Activated naive CD4-positive, alpha-beta T cell treated with anti-CD3 and anti-CD28 coated beads for 36 hours (primary cell): ENCODE measurements at places on chromosomes 16 and 17. TPM values are rescaled to one million over a fixed set of nuclear protein-coding genes. Genes with fewer than 3 reads are reported as not detected.

- no peak overlapping the region for H3K4me3 ChIP-seq
- H3K4me1 ChIP-seq = peaks cover 10% of the 10 kb centered on the region
- H3K36me3 ChIP-seq = no peaks in the 10 kb centered on the region
- no peak for DNase-seq
- H3K27me3 ChIP-seq = no peaks in the 10 kb centered on the region
Measured at GRCh38 chr16:80718480-80719220, 85.7 kb downstream of the CDYL2 start.

- peaks cover 10% of the 10 kb centered on the region for H3K4me1 ChIP-seq
- peaks cover 8% of the 10 kb centered on the region for H3K36me3 ChIP-seq
- H3K4me3 ChIP-seq = no peak overlapping the region
- no peaks in the 10 kb centered on the region for H3K27me3 ChIP-seq
- DNase-seq = no peak
- H3K27ac ChIP-seq = no peak overlapping the region
Measured at GRCh38 chr16:31085411-31085810, 3.3 kb downstream of the PRSS53 start.

GRCh38 chr17:27566671-27567562 lies 64.1 kb upstream of the LGALS9 start:
- peaks cover 61% of the 10 kb centered on the region for H3K4me1 ChIP-seq
- H3K36me3 ChIP-seq = peaks cover 24% of the 10 kb centered on the region
- DNase-seq = no peak
- no peaks in the 10 kb centered on the region for H3K27me3 ChIP-seq

- H3K4me1 ChIP-seq = no peaks in the 10 kb centered on the region
- H3K27ac ChIP-seq = no peak overlapping the region
- no peaks in the 10 kb centered on the region for H3K27me3 ChIP-seq
- H3K4me3 ChIP-seq = no peak overlapping the region
- H3K36me3 ChIP-seq = no peaks in the 10 kb centered on the region
Measured at GRCh38 chr16:50485232-50485631, 63.0 kb upstream of the NKD1 start.

GRCh38 chr17:30514895-30515596 lies 37.8 kb downstream of the GOSR1 start:
- no peak overlapping the region for H3K27ac ChIP-seq
- peaks cover 14% of the 10 kb centered on the region for H3K36me3 ChIP-seq
- H3K27me3 ChIP-seq = no peaks in the 10 kb centered on the region
- no peak for DNase-seq
- peaks cover 16% of the 10 kb centered on the region for H3K4me1 ChIP-seq
- no peak overlapping the region for H3K4me3 ChIP-seq

- H3K4me3 ChIP-seq = no peak overlapping the region
- no peaks in the 10 kb centered on the region for H3K36me3 ChIP-seq
- no peaks in the 10 kb centered on the region for H3K27me3 ChIP-seq
- peaks cover 4% of the 10 kb centered on the region for H3K4me1 ChIP-seq
Measured at GRCh38 chr16:11994143-11995119, 17.9 kb downstream of the SNX29 start.

DNA sequence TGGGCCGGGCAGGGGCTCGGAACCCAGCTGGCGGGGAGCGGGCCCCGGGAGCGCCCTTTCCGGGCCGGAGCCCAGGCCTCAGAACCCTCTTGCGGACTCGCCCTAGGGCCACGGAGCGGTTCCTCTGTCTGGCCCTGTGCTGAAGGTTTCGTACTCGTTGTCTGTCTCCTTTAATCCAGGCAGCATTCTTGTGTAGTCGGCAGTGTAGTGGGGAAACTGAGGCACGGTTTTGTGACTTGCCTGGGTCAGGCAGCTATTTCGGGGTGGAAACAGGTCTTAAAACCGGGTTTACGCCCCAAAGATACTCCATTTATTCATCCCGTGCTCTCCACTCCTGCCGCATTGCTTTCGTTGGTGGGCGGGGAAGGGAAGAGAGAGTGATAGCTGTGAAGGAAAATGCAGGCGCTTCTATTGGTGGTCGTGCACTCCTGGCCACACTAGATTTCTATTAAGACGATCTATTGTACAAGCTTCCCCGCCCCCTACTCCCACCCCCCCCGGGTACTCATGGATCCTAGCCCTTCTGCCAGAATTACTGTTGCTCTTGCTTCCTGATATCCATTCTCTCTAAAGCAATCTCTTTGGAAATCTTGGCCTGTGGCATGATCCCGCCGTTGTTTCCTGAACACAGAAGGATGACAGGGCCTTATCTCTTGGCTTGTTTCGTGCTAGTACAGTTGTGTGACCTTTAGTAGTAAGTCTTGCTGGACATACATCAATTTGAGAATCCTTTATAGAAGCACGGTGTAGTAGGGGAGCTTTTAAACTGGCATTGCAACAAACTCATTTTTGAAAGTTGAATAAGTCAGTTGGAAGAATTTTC lies 751 bp downstream of the DCAF7 start:
- H3K36me3 ChIP-seq = peaks cover 12% of the 10 kb centered on the region
- peak overlapping the region; percentile 82 for H3K4me3 ChIP-seq
- peaks cover 42% of the 10 kb centered on the region for H3K4me1 ChIP-seq
- peak overlapping the region; percentile 94 for H3K27ac ChIP-seq
- peak; percentile 41 for DNase-seq

GRCh38 chr16:56885446-56886162 lies 20.6 kb downstream of the SLC12A3 start:
- no peaks in the 10 kb centered on the region for H3K27me3 ChIP-seq
- no peaks in the 10 kb centered on the region for H3K36me3 ChIP-seq
- no peaks in the 10 kb centered on the region for H3K4me1 ChIP-seq
- H3K4me3 ChIP-seq = no peak overlapping the region
- DNase-seq = no peak

GRCh38 chr16:79599256-79599836 lies 1.2 kb downstream of the MAF start:
- peak; percentile 13 for DNase-seq
- peak overlapping the region; percentile 78 for H3K4me3 ChIP-seq
- peaks cover 30% of the 10 kb centered on the region for H3K27me3 ChIP-seq

Gene LHX1
- not detected for total RNA-seq

Gene SARM1
- 11.7 TPM for total RNA-seq

Gene SLC38A8
- total RNA-seq = not detected

Gene KRT36
- not detected for total RNA-seq

Gene LLGL2
- total RNA-seq = 6.8 TPM

Gene SNRNP25
- 38.6 TPM for total RNA-seq
